Cortex of kidney (tissue), 1 donor: ENCODE measurements at places on chromosomes 3 and 15.

- no peak for DNase-seq
These were observed 507.8 kb downstream of the LPP start for GRCh38 chr3:188661806-188662205.

- no peak for DNase-seq
These were observed 492.5 kb upstream of the TGFBR2 start for GRCh38 chr3:30113906-30114305.

- DNase-seq, result no peak
These were observed 817.0 kb downstream of the TUSC7 start for GRCh38 chr3:117526470-117527079.

GRCh38 chr15:78537266-78537905, 2.9 kb upstream of the PSMA4 start:
- no peak for DNase-seq

GRCh38 chr15:69865369-69865768, 232.3 kb downstream of the TLE3 start:
- no peak for DNase-seq

GRCh38 chr15:70250208-70251201, 152.8 kb upstream of the TLE3 start:
- no peak for DNase-seq

DNA sequence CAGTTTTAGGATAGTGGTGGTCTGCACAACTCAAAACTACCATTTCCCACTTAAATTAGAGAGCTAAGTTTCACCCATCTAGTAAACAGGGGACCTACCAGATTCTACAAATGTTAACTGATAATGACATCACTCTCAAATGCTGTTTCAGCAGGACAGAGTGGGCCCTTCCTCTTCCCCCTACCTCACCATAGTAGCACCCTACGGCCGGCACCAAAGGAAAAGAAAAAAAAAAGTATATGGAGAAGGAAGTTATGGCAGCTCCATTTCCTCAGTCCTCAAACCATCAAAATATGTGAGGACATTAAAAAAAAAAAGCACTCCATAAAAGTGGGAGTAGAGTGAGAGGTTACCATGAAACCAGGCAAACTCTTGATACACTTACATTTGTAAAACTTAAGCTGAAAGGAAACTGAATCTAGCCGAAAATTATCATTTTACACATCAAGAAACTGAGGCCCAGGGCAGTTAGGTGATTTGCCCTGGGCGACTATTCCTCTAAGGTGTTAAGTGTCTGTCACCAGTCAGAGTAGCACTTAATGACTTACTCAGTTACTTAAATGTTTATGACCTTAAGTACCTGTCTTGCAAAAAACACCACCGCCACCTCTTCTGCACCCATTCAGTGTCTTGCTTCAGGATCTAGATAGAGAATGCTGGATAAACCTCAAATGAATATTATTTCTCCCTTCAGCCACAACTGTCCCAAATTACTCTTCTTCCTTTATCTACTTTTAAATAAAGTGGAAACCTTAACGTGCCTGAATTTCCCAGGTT, 2.7 kb downstream of the MSL2 start:
- DNase-seq, result no peak
